Camera-type eye (tissue), 1 donor: ENCODE measurements at places on chromosomes 13 and 19. TPM values are rescaled to one million over a fixed set of nuclear protein-coding genes. Genes with fewer than 3 reads are reported as not detected.

The ZNF625 gene
- total RNA-seq: 30.7 TPM

The AMER2 gene
- total RNA-seq: 336 TPM

The TUBB4A gene
- 51.8 TPM for total RNA-seq

The PTBP1 gene
- total RNA-seq: 113 TPM

The MBD3 gene
- 82.3 TPM for total RNA-seq

The VSTM1 gene
- not detected for total RNA-seq
